Pons (tissue), 1 donor: ENCODE measurements at places on chromosomes 6 and 20.

GRCh38 chr6:128580224-128581110 is 60.1 kb upstream of the PTPRK start:
- DNase-seq: no peak

DNA sequence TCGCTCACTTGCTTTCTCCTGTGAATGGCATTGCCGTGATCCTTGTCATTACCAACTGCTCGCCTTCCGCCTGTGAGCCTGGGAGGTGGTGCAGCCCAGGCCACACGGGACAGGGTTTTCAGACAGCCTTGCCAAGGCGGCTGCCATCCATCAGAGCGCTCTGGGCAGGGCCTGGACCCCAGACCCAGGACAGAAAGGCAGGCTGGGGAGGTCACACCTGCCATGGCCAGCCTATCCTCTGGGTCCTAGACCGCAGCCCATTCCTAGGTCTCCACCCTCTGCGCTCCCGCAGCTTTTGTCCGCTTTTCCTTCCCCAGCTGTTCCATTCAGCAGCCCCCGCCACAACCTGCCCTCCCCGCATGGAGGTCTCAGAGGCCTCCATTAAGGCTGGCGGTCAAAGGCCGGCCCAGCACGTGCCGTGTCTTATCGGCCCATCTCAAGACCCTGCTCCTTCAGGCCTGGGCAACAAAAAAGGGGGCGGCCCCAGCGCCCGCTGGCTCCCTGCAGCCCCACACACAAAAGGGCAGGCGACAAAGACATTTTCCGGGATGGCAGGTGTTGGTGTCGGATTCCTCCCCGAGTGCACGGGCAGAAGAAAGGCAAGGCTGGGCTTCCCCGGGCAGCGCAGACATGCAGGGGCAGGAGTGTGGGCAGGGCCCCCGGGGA is 28.1 kb downstream of the INSM1 start:
- DNase-seq: no peak

DNA sequence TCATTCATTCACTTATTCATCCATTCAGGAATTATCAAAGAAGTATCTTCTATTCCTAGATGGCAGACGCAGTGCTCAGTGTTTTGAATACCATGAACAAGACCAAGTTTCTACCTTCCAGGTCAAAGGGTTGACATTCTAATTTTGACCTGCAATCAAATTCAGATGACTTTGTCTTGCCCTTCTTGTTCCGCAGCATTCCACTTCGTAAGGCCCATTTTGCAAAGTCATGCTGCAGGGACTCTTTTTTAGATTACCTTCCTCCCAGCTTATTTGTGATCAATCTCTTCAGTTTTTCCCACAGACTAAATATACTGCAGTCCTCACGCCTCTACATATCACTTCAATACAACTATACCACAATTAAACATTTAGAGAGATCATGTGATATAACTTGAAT is 7.1 kb upstream of the TAAR1 start:
- DNase-seq: no peak

- no peak for DNase-seq
Measured at GRCh38 chr6:76124018-76124417, 51.6 kb upstream of the IMPG1 start.

DNA sequence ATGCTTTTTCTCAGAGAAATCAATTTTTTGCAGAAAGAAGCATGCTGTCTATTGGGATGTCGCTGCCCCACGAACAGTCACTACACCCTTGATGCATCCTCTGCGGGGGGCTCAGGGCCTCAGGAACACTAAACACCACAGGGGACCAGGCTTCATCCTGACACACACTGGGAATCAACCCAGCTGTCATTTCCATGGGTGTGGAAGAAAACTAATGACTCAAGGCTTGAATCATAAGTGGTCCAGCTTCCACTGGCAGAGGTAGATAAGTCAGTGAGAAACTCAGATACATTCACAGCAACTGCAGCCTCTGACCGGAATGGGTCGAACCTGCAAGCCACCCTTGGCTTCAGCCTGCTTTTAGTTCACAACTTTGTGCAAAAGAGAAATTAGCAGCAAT is 81.3 kb upstream of the SPTLC3 start:
- DNase-seq: no peak

GRCh38 chr20:53643031-53643832 is 49.6 kb upstream of the ZNF217 start:
- DNase-seq: no peak

DNA sequence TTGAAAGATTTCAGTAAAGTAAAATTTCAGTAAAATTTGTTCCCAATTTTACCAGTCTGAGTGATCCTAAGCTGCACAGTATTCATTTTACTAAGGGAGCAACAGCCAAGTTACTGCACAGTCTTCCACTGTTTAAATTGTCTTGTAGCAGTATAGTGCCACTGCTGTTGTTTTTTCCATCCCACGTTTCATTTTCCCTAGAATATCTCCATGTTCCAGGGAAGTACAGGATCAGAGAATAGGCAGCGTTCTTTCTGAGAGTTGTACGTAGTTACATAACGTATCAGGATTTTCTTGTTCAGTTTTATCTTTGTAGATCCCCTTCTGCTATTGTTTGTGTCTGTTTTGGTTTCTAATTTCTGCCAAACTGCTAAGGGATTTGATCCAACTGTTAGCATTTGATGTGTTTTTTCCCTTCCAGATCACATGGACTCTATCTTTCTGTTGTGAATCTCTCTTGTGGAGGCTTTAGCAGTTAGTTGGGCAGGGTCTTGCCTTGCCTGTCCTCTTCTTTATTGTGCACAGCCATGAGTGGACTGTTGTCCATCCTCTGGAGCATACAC is 38.4 kb downstream of the BCKDHB start:
- no peak for DNase-seq

DNA sequence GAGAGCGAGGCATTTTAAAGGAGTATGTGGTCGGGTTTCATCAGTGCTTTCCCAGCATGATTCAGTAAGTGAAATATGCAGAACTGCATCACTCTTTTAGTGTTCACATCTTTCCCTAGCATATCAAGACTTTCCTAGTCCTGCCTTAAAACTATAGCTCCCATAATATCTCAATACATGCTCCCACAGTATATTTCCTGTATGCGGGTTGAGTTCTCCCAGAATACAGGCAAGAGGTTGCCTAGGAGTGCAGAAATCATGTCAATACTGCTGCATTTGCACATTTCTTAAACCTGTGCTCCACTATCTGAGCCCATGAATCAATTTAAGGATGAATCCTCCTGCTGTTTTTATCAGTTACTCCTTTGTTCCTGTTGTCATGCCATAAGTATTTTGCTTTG is 386.6 kb upstream of the SLC35B3 start:
- no peak for DNase-seq

GRCh38 chr6:115934145-115934544 is 126.5 kb downstream of the FRK start:
- no peak for DNase-seq

DNA sequence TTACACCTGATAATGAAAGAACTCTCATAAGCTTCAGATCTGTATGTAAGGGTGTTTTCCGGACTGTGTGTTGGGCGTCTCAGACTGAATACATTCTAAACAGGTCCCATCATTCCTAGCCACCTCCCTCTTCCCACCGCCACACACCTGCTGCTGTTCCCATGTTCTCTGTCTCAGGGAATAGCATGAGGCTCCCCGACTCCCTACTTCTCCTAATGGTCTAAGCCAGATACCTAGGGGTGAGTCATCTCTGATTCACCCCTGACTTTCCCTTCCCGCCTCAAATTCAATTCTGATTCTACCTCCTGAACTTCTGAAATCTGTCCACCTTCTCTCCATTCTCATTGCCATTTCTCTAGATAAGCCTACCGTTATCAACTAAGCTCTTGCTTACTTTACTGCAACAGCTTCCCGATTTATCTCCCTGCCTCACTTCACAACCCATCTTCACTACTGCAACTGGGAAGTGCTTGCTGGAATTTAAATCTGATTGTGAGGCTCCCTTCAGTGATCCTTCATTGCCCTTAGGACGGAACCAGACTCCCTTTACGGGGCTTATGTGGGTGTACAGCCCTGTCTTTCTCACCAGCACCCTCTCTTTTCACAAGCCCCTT is 1.6 kb downstream of the TMEM14A start:
- no peak for DNase-seq

DNA sequence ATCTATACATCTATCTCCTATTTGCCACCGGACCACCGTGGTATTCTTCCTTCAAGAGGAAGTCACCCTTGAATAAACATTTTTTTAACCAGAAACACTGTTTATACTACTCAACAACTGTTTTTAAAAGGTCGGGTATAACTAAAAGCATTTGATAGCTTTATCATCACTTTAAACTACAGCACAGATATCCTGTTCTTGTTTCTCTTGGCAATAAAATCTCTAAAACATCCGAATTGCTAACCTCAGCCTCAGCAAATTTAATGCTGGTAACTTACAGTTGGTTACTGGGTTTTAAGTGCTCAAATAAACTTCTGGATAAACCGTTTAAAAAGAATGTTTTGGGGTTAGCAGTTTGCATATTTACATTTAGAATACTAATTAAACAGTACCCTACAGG is 20.4 kb downstream of the ZUP1 start:
- DNase-seq: no peak

GRCh38 chr6:5149891-5150290 is 64.8 kb downstream of the PPP1R3G start:
- DNase-seq: no peak

DNA sequence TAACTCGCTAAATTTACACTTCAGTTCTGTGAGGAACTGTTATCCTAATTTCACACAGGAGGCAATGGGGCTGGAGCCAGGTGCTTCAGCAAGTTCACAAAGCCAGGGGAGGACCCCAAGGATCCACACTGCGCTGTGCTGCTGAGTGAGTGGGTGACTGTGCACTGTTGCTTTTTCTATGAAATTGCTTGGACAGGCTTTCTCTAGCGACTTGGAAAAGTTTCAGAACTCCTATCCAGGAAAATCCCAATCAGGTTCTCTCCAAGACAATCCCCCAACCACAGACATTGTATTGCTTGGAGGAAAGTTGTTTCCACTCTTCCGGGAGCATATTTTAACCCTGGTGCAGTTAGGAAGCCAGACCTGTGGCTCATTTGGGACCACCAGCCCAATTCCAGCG is 175.9 kb upstream of the CST7 start:
- DNase-seq: no peak

- no peak for DNase-seq
Measured at GRCh38 chr6:116166369-116166768, 40.4 kb upstream of the COL10A1 start.

GRCh38 chr6:111406200-111406721 is 76.8 kb downstream of the REV3L start:
- peak; percentile 87 for DNase-seq

GRCh38 chr6:91509039-91509438 is 922.2 kb upstream of the MAP3K7 start:
- no peak for DNase-seq

GRCh38 chr6:71892641-71893040 is 6.3 kb downstream of the RIMS1 start:
- DNase-seq: no peak

- no peak for DNase-seq
Measured at GRCh38 chr6:13101409-13101808, 226.9 kb downstream of the TBC1D7 start.

DNA sequence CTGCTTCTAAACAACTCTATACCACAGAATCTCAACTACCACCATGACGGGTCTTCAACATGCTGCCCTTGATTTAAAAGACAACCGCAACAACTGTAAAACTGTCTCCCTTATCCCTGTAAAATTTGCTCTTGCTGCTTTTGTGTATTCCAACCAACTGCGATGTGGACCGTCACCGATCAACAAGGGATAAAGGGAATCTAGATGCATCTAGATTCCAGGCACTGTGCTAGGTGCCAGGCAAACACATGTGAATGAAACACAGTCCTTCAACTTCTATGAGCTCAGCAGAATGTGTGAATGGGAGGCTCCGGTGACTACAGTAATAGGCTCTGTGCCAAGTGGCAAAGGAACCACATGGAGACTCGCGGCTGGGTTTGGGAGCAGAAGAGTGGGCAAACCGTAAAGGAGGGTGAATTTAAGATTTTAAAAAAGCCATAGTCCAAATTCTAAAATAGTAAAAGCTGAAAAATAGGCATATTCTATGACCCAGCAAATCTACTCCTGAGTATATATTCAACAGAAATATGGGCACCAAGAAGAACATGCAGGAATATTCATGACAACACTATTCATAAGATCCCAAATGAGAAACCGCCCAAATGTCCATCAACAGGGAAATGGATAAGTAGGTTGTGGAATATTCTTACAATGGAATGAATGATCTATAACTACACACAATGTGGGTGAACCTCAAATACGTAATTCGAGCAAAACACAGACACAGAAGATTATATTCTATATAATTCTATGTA is 3.7 kb upstream of the PRND start:
- DNase-seq: peak; percentile 40

- no peak for DNase-seq
Measured at GRCh38 chr20:22729180-22729579, 144.8 kb upstream of the FOXA2 start.

- DNase-seq: peak; percentile 11
Measured at GRCh38 chr6:19535351-19535750, 301.8 kb upstream of the ID4 start.

GRCh38 chr6:149150801-149151398 is 166.6 kb upstream of the TAB2 start:
- no peak for DNase-seq

DNA sequence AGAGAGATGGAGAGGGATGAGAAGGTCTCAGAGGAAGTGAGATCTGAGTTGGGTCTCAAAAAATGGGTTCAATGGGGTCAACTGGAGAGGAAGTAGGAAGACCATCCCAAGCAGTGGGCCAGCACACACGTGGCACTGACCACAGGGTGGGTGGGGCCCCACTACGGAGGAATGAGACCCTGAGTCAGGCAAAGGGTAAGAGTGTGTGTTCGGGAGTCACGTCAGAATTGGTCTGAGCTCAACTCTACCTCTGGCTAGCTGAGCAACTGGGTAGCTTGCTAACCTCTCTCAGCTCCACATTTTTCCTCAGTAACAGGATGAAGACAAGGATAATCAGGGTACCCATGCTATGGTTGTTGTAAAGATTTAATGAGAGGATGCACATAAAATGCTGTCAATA is 79.0 kb downstream of the TRERF1 start:
- DNase-seq: no peak

DNA sequence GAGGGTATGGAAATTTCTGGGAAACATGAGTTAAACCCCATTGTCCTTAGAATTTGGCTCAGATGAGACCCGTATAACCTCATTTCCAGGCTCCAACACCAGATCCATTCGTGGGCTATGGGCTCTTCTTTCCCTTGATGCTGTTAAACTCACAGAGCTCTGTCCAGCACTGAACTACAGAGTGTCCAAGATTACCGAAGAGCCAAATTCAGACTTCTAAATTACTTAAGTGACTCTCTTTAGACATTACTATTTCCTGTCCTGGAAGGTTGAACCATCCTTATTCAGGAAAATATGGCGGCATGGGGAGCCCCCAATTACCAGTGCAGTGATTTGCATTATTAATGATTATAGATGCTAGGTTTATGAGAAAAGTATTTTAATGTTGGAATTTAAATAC is 124.9 kb upstream of the EDN1 start:
- no peak for DNase-seq

GRCh38 chr6:75084018-75084417 is 121.8 kb downstream of the COL12A1 start:
- DNase-seq: no peak

GRCh38 chr6:1612974-1613306 is 3.2 kb downstream of the FOXC1 start:
- no peak for DNase-seq
